ENCODE measurements at places on chromosomes 16 and 17.
A peak's percentile ranks its signal among the peaks of the same experiment; 100 is the strongest.

DNA sequence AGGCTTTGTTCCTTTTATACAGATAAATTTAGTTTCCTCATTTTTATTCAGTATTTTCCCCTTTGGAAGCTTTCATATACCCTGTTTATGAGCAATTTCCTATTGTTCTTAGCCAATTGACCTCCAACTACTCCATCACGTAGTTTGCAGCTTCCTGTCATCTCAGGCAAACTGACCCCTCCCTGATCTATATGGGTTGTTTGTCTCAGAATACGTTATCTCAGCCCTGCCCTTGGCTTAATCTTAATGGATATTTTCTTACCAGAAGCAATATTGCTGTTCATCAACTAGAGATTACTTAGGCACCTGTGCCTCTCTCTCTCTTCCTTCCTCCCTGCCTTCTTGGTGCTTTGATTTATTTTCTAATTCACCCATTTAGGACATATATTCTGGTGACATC lies 81.2 kb downstream of the ZNF18 start:
- DNase-seq: no peak

DNA sequence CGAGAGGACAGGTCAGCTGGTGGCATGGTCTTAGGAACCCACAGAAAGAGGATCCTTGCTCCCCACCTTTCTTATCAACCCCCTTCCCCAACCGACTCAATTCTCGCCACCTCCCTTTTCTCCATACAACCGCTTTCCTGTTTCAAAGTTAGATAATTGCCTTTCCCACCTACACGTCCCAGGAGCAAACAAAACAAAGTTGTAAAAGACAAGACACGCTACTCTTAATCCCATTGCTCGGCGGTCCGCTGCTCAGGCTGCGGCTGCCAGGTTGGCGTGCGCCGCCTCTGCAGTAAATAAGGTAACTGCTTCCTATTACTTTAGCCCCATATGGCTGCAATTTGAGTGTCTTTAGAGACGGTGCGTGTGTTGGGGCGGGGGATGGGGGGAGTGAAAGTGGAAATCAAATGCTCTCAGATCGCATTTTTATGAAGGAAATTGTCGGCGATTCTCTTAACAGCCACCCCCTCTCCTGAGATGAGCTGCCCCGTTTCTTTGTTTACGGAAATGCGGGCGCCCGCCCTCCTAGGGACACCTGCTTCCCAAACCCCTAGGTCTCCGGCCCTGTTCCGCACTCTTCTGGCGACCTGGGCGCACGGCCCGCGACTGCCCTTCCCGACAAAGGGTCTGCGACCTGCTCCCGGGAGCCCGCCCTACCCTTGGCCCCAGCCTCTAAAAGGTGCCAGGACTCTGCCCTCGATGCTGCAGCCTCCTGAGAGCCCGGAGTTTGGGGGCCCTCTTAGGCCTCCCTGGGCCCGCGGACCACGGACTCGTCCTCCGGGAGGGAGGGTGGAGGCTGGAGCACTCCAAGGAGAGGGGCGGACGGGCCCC lies 3.7 kb upstream of the CBX8 start:
- peak; percentile 87 for DNase-seq

DNA sequence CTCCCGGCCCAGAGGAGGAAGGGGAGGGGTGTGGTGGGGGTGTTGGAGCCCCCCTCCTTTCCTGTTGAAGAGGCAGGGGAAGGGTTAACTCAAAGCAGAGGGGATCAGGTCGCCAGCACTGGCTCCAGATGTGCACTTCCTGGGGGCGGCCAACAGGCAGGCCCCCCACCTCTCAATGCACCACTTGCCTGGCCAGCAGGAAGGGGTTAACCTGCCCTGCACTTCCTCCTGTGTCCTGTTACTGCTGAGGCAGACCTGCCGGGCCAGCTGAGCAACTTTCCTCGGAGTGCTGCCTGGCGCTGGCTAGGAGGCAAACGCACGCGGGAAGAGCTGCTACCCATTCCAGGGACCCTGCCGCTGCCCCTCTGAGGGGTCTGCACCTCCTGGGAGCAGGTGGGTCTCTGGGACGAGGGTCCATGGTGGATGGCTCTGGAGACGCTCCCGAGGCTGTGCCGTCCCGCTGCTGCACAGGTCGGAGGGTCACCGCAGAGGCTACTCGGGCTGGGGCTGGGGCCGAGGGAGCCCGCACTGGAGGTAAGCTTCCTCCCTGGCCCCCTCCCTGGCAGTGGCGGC lies at the start of gene EPN3:
Gene EPN3, plus strand, starts transcription at position 284 of the 573 bp plus-strand sequence. CDS start 3,822 bp downstream, outside the sequence.
- no peak for DNase-seq

- peak; percentile 65 for DNase-seq
Observed at GRCh38 chr17:66836063-66837005, 1.4 kb downstream of the CACNG5 start.

- no peak for DNase-seq
Observed at GRCh38 chr16:58536278-58536677, 21.0 kb downstream of the SETD6 start.

- no peak for DNase-seq
Observed at GRCh38 chr16:87634411-87634810, 32.1 kb downstream of the JPH3 start.

GRCh38 chr17:50258647-50259476 lies 15.4 kb upstream of the TMEM92 start:
- no peak for DNase-seq

- no peak for DNase-seq
Observed at GRCh38 chr17:69451416-69452394, 37.2 kb downstream of the MAP2K6 start.

GRCh38 chr17:27586203-27586721 lies 44.7 kb upstream of the LGALS9 start:
- no peak for DNase-seq

DNA sequence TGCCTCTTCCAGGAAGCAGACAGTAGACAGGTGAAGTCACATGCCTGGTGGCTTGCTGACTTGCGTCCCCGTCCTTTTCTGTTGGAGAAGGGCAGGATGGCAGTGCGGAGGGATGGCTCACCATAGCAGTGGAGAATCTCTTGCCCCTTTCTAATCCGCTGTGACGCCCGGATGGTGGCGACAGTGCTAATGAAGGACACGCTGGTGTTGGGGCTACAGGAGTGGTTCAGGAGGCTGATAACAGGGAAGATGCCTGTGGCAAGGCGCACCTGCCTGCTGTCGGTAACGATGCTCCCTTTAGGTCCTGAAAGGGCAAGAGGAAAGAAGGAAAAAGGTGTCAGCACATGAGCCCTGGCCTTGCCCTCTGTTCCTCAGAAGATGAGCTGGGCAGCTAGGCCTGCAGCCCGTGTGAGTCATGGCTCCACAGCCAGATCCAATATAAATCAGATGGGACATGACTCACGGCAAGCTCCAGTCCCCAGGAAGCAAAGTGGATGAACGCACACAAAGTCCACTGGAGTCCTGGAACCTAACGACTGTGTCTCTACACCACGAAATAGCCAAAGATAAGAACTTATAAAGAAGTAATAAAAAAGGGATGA lies 25.5 kb downstream of the SERPINF1 start:
- DNase-seq: no peak

- peak; percentile 25 for DNase-seq
Observed at GRCh38 chr17:30600830-30601494, 123.8 kb downstream of the GOSR1 start.

DNA sequence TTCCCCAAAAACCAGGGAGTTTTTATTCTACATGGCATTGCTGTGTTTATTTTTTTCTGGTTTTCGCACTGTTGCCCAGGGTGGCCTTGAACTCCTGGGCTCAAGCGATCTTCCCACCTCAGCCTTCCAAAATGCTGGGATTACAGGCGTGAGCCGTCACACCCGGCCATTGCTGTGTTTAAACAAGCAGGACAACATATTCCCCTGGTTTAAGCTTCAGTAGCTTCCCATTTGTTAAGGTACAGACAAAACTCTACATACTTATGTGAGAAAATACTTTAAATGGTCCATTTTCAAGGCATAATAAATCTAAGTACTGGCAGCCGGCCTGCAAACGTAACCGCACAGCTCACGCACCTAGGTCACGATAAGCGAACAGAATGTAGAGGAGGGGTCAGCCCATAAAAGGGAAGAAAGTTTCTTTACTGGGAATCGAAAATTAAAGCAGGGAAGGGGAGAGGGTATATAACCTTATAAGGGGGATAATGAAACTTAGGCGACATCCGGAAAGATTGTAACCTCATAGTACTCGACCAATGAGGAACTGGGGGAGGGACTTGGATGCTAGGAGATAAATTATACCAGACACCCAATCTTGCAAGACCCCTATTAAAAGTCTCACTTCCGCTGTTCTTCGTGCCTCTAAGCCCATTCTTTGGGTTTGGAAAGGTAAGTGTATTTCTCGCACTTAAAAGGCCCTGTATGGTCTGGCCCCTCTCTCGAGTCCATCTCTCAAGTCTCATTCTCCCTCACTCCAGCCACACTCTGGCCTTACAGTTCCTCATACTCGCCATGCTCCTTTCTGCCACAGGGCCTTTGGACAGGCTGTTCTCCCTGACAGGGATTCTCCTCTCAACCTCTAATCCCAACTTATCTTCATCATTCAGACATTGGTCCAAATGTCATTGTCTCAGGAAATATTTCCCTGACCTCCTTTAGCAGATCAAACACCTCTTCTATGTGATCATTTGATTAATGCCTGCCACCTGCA lies 59.2 kb downstream of the TEX14 start:
- no peak for DNase-seq

GRCh38 chr17:2703181-2703580 lies 8.4 kb downstream of the CLUH start:
- DNase-seq: no peak

- DNase-seq: no peak
Observed at GRCh38 chr17:2888326-2888725, 92.1 kb downstream of the RAP1GAP2 start.

- no peak for DNase-seq
Observed at GRCh38 chr16:26987597-26988010, 79.1 kb upstream of the C16orf82 start.

- DNase-seq: no peak
Observed at GRCh38 chr17:64250233-64250835, 12.7 kb downstream of the TEX2 start.

DNA sequence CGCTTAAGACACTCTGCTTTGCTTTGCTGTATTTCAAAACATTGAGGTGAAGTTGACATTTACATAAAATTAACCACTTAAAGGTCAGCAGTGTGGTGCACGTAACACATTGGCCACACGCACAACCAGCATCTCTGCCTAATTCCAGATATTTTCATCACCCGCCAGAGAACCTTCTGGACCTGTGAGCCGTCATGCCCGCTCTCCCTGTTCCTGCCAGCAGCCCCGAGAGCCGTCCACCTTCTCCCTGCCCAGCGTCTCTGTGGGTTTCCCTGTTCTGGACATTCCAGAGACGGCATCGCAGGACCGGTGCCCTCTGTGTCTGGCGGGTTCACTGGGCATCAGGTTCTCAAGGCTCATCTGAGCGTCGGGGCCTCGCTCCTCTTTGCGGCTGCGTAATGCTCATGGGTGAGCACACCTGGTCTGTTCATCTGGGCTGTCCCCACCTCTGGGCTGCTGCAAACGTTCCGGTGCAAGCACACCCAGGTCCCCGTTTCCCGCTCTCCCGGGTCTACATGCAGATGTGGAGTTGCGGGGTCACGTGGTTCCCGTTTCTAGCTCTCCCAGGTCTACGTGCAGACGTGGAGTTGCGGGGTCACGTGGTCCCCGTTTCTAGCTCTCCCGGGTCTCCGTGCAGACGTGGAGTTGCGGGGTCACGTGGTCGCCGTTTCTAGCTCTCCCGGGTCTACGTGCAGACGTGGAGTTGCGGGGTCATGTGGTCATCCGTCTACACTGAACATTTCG lies 48.1 kb upstream of the GNG13 start:
- no peak for DNase-seq

- DNase-seq: no peak
Observed at GRCh38 chr17:72116661-72117521, 3.9 kb upstream of the SOX9 start.

- DNase-seq: no peak
Observed at GRCh38 chr16:83224642-83225041, 583.1 kb upstream of the HSBP1 start.

DNA sequence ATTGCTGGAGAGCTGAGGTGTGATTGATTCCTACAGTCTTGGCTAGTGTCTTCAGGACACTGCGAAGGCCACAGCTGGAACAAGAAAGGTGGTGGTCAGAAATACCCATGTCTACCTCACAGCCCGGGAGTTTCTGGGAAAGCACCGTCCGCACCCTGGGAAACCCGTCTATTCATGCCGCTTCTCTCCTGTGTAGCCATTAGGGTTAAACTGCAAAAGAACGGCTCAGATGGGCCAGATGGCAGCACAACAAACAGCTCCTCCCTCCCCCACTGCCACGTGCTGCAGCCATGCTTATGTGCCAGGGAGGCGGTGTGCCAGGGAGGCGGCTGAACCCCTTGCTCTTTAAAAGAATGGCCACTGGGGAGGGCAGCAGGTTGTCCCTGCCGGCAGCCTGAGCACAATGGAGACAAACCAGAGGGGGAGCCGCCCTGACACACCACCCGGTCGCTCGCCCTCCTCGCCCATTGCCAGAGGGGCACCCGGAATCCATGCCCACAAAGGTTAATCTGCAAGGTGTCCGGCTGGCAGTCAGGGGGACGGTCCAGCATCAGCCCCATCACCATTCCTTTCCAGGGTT lies 65.2 kb downstream of the CYTH1 start:
- peak; percentile 74 for DNase-seq

DNA sequence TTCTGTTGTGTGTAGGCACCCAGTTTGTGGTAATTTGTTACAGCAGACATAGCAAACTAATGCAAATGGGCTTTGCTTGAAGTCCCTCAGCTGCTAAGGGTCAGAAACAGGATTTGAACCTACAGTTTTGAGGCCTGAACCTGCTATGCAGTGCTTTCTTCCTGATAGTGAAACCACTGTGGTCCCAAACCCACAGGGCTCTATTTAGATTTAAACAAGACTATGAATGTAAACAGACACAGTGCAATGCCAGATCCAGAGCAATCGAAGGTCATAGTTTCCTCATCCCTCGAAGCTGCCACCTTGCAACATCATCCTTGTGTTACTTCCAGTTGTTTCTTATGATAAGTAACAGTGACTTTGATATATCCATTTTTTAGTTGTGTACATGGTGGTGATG lies 630.2 kb downstream of the WWOX start:
- no peak for DNase-seq

DNA sequence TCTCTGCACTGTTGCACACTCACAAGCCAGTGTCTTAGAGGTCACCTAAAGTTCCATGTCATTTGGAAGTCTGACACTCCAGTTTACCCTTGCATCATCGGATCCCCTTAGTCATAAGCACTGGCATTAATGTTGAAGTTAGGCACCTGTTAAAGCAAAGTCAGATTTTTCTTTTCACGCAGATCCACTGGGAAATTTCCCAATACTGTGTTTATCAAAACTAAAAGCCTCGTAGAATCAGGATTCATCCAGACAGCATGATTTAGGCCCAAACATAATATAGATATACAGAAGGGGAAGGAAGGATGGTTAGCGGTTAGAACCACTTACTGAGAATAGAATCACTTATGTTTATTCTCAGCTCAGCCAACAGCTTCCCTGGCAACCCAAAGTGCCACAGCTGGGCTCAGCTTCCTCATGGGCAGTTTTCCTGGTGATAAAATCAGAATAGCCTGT lies 30.1 kb upstream of the HAPSTR1 start:
- DNase-seq: no peak
